ENCODE measurements at places on chromosomes 6 and 20. TPM values are rescaled to one million over a fixed set of nuclear protein-coding genes. Genes with fewer than 3 reads are reported as not detected.

HLA-DQB2 gene
- total RNA-seq: 0.40 TPM

CALHM4 gene
- not detected for total RNA-seq

DDX43 gene
- 0.16 TPM for total RNA-seq

VSTM2L gene
- 1.4 TPM for total RNA-seq

PDYN gene
- total RNA-seq: not detected

MARCKS gene
- 228 TPM for total RNA-seq

PRPH2 gene
- total RNA-seq: 0.32 TPM

WFDC12 gene
- total RNA-seq: not detected

DEFB119 gene
- total RNA-seq: not detected

RNF144B gene
- total RNA-seq: 4.2 TPM

TNFRSF21 gene
- 74.0 TPM for total RNA-seq

SDCBP2 gene
- total RNA-seq: 202 TPM

- DNase-seq: no peak
- H3K4me1 ChIP-seq: no peaks in the 10 kb centered on the region
- H3K27ac ChIP-seq: no peak overlapping the region
- no peaks in the 10 kb centered on the region for H3K27me3 ChIP-seq
These were observed 185.2 kb downstream of the SLC24A3 start for GRCh38 chr20:19397666-19398065.

DNA sequence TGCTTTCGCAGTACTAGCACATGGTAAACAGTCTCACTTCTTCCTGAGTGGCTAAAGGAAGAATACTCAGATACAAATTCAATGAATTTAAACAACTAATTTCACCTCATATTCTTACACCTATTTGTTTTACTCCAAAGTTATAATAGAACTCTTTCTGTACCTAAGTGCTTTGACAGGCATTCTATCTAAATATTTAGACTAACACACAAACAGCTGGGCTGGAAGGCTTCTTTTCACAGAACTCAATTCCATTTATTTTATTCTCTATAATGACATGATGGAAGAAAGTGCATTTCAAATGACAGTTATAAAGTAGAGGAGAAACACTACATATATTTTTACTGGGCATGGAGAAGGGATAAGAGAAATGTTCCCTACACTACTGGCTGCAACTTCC, 384.9 kb upstream of the SPTLC3 start:
- H3K27ac ChIP-seq: no peak overlapping the region
- H3K4me3 ChIP-seq: no peak overlapping the region
- DNase-seq: no peak

DNA sequence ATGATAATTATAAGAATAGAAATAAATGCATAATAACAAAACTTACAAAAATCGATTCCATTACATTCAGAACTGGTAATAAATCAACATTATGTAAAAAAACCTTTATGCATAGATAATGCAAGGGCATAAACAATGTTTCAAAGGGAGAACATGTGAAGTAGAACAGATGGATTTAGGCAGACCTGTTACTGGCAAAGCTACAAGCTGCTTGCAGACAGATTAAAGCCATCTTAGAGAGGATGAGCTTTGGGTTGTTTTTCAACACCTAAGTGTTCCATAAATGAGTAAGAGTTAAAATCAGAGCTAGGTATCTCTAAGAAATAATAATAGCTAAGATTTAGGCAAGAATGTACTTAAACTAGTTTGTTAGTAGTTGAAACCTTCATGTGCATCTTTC, 37.2 kb downstream of the SNAP25 start:
- H3K27ac ChIP-seq: no peak overlapping the region
- no peak for DNase-seq
- no peaks in the 10 kb centered on the region for H3K36me3 ChIP-seq
- no peaks in the 10 kb centered on the region for H3K4me1 ChIP-seq

GRCh38 chr20:63580796-63581461, 6.9 kb upstream of the HELZ2 start:
- no peak overlapping the region for H3K27ac ChIP-seq
- H3K4me3 ChIP-seq: no peak overlapping the region
- DNase-seq: no peak
- no peaks in the 10 kb centered on the region for H3K4me1 ChIP-seq
- H3K27me3 ChIP-seq: no peaks in the 10 kb centered on the region

DNA sequence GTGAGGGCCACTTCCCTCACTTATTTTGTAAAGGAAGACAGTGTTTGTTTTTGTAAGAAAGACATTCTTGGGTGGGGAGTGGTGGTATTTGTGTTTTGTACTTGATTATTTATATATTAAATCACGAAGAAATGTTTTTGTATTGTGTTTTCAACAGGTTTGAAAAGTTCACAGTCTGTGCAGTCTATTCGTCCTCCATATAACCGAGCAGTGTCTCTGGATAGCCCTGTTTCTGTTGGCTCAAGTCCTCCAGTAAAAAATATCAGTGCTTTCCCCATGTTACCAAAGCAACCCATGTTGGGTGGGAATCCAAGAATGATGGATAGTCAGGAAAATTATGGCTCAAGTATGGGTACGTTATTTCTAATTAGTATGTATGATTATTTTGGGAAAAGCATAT, 137.2 kb downstream of the NCOA3 start:
- DNase-seq: no peak
- H3K27me3 ChIP-seq: no peaks in the 10 kb centered on the region
- no peak overlapping the region for H3K27ac ChIP-seq
- no peaks in the 10 kb centered on the region for H3K36me3 ChIP-seq

DNA sequence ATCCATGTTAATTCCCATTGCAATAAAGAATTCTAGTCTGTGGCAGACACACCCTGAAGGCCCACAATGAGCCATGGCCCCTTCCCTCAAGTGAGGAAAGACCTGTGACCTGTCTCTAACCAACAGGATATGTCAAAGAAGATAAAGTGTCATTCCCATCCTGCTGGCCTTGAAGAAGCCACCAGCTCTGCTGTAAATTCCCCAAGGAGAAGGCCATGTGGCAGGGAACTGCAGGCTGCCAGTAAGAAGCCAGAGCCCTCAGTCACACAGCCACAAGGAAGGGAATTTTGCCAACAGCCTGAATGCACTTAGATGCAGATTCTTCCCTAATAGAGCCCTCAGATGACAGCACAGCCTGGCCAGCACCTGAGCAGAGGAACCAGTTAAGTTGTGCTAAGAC, 24.8 kb downstream of the VIP start:
- H3K4me3 ChIP-seq: no peak overlapping the region
- no peak for DNase-seq
- H3K4me1 ChIP-seq: no peaks in the 10 kb centered on the region
- no peaks in the 10 kb centered on the region for H3K27me3 ChIP-seq

GRCh38 chr20:22429175-22430153, 154.9 kb downstream of the FOXA2 start:
- H3K4me3 ChIP-seq: no peak overlapping the region
- no peak overlapping the region for H3K27ac ChIP-seq
- no peaks in the 10 kb centered on the region for H3K36me3 ChIP-seq
- H3K27me3 ChIP-seq: no peaks in the 10 kb centered on the region
- H3K4me1 ChIP-seq: no peaks in the 10 kb centered on the region

DNA sequence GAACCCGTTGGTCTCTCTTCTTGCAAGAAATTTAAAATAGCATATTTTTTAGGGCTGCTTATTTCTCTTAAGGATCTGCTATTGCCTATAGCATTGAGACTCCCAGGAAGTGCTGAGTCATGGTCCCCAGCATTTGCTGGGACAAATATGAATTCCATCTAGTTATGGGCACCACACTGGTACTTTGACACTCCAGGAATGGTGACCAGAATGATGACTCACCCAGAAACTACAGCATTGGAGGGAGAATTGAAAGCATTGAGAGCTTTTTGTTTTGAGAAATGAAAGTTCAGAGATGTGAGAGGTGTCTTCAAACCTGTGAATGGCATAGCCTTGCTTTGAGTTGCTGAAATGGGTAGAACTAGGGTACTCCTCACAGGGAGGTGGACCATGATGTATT, 699.7 kb downstream of the DHX35 start:
- H3K4me3 ChIP-seq: no peak overlapping the region
- no peaks in the 10 kb centered on the region for H3K4me1 ChIP-seq
- H3K27ac ChIP-seq: no peak overlapping the region

DNA sequence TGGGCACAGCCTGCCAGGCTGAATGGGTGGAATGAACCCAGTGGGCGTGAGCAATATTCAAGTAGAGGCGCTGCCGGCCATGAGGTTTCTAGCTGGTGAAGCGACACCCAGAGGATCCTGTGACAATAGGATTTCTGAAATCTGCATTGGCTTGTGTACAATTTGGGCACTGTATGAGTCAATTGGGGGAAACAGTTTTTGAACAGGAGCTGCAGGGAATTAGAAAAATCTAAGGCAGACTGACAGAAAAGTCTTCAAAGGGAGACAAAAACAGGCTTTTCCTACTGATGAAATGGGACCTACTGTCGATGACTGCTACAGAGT, 148.8 kb upstream of the PROKR2 start:
- no peaks in the 10 kb centered on the region for H3K36me3 ChIP-seq
- no peak overlapping the region for H3K27ac ChIP-seq
- H3K4me3 ChIP-seq: no peak overlapping the region
- DNase-seq: no peak
- no peaks in the 10 kb centered on the region for H3K4me1 ChIP-seq

DNA sequence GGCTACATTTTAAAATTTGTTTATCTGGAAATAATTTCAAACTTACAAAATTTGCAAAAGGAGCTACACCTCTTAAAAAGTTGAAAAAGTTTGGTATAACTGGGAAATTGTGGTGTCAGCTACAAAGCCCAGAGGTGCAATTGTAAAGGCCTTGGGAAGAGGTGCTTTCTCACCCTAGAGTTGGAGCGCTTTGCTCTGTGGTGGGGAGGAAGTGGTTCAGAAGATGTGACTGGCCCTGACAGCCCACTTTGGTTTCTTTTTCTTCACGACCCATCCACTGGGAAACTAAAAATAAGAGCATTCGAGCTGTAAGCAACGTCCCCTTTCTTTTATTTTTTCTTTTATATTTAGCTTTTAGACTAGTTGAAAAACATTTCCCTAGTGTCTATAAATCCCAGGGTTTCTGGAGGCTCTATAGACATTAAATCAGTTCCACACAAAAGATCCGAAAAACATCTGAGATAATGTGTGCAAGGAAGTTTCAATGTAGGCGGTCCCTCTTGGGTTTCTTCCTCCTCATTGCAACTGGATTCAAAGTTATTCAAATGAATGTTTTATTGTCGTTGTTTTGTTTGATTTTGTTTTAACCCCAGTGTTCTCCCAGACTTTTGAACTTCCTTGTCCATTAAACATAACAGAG, 397.8 kb downstream of the KIF16B start:
- no peak overlapping the region for H3K27ac ChIP-seq
- no peaks in the 10 kb centered on the region for H3K4me1 ChIP-seq
- no peak overlapping the region for H3K4me3 ChIP-seq
- no peak for DNase-seq
- H3K36me3 ChIP-seq: no peaks in the 10 kb centered on the region
- H3K27me3 ChIP-seq: no peaks in the 10 kb centered on the region

DNA sequence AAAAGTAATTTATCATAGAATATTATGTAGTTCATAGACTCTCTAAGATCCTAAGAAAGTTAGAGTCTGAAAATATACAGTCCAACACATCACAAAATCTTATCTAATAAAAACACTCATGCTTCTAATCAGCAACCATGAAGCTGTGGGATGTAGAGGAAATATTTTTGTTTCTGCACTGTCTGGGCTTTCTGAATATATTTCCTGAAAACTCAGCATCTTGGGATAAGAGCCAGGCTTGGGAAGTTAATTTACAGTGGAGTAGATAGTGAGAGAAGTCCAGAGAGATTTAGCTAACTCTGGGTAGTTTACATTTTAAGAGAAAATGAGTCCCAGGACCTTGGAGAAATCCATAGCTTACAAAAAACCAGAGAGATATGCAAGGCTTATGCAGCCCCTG, 150.4 kb upstream of the BMP5 start:
- no peaks in the 10 kb centered on the region for H3K36me3 ChIP-seq
- no peaks in the 10 kb centered on the region for H3K4me1 ChIP-seq
- no peaks in the 10 kb centered on the region for H3K27me3 ChIP-seq
- H3K4me3 ChIP-seq: no peak overlapping the region
- DNase-seq: no peak

DNA sequence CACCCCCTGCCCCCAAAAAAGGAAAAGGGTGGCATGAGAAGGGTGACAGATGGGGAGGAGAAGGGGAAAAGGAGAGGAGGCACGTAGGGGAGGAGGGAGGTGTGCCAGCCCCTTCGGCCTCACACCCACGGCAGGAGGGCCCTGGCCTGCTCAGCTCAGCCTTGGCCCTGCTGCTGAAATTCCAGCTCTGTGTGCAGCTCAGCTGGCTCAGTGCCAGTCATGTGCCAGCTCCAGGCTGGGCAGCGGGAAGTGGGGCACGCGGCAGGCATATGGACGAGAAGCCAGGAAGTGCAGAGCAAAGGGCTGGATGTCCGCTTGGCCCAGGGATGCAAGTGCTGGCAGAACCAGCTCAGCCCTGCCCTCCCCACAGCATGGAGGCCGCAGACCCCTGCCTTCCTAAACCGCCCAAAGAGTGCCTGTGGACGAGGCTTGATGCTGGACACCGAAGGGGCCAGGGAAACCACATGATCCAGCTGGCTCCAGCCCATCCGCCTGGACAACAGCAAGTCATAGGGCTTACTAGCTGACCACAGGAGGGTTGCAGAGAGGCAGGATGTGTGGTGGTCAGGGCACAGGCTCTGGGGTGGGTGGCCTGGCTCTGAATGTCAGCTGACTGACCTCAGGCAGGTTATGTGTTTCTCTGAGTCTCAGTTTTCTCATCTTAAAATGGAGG, 60.2 kb downstream of the NOL4L start:
- no peaks in the 10 kb centered on the region for H3K4me1 ChIP-seq
- H3K27ac ChIP-seq: no peak overlapping the region
- H3K36me3 ChIP-seq: no peaks in the 10 kb centered on the region
- DNase-seq: no peak

- H3K27me3 ChIP-seq: no peaks in the 10 kb centered on the region
- H3K4me3 ChIP-seq: no peak overlapping the region
- H3K4me1 ChIP-seq: no peaks in the 10 kb centered on the region
- H3K27ac ChIP-seq: no peak overlapping the region
These were observed 1359.4 kb upstream of the GJE1 start for GRCh38 chr6:140773276-140773675.

- no peaks in the 10 kb centered on the region for H3K27me3 ChIP-seq
- no peak for DNase-seq
- no peak overlapping the region for H3K4me3 ChIP-seq
- no peaks in the 10 kb centered on the region for H3K36me3 ChIP-seq
- no peak overlapping the region for H3K27ac ChIP-seq
These were observed 489.5 kb upstream of the CITED2 start for GRCh38 chr6:139863964-139864363.

DNA sequence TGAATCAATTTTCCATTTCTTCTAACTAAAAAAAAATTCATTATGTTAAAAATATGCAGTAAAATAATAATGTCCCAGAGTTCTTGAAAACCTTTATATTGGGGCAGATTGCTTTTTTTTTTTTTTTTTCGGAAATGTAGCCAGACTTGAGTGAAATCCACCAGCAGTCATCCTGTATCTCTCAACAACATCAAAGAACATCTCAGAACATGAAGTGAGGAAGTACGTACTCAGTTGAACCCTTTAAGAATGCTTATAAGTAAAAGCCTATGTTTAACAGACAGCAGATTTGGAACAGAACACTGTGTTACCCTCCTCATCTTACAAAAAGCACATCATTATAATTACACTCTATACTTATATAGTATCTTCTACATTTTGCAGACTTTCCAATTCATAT, 51.0 kb upstream of the SUPT3H start:
- H3K4me3 ChIP-seq: no peak overlapping the region
- H3K27me3 ChIP-seq: peaks cover 10% of the 10 kb centered on the region
- H3K4me1 ChIP-seq: no peaks in the 10 kb centered on the region
- no peak overlapping the region for H3K27ac ChIP-seq
- no peaks in the 10 kb centered on the region for H3K36me3 ChIP-seq
- DNase-seq: no peak

- DNase-seq: no peak
- no peaks in the 10 kb centered on the region for H3K27me3 ChIP-seq
- H3K4me3 ChIP-seq: no peak overlapping the region
- no peaks in the 10 kb centered on the region for H3K4me1 ChIP-seq
- H3K36me3 ChIP-seq: no peaks in the 10 kb centered on the region
- no peak overlapping the region for H3K27ac ChIP-seq
These were observed 19.8 kb downstream of the SH3BGRL2 start for GRCh38 chr6:79650950-79651349.
